Stimulated activated CD8-positive, alpha-beta memory T cell treated with anti-CD3 and anti-CD28 coated beads, Interleukin-4, amount 100 ng/mL, for 24 hours (primary cell): ENCODE measurements at places on chromosomes 12 and 14.

GRCh38 chr14:62665286-62665685 is 380.0 kb downstream of the KCNH5 start:
- no peak for DNase-seq

GRCh38 chr12:120925740-120926563 is 21.8 kb upstream of the SPPL3 start:
- no peak for DNase-seq

DNA sequence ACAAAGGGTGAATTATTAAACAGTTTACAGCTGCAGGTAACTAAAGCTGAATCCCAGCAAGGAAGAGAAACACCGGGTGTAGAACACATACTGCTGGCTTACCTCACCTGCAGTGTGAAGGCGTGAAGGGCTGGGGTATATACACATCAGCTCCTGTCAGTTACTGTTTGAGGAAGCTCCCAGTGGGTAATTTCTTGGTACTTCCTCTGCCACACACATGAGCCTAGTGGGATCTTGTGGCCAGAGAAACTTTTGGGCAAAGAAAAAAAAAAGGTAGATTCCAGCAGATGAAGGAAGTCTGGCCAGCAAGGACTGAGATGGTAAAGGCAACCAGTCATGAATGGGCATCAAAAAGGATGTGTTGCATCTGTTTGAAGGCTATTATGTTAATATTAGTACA is 14.0 kb upstream of the GPR33 start:
- no peak for DNase-seq

DNA sequence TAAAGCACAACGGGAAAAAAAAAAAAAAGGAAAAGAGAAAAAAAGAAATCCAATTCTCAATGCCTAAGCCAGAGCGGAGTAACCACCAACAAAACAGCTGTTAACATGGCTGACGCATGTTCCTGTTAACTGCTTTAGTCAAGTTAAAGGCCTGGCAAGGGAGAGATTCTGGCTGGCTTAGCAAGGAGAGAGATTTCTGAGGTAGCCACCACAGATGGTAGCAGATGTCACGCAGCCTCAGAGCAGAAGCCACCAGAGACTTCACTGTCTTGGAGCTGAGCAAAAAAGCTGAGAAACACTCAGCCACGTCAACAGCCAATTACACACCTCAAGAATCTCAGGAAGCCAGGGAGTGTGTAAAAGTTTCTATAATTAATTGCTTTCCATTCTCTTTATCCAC is 87.1 kb downstream of the TMCC3 start:
- DNase-seq: no peak

DNA sequence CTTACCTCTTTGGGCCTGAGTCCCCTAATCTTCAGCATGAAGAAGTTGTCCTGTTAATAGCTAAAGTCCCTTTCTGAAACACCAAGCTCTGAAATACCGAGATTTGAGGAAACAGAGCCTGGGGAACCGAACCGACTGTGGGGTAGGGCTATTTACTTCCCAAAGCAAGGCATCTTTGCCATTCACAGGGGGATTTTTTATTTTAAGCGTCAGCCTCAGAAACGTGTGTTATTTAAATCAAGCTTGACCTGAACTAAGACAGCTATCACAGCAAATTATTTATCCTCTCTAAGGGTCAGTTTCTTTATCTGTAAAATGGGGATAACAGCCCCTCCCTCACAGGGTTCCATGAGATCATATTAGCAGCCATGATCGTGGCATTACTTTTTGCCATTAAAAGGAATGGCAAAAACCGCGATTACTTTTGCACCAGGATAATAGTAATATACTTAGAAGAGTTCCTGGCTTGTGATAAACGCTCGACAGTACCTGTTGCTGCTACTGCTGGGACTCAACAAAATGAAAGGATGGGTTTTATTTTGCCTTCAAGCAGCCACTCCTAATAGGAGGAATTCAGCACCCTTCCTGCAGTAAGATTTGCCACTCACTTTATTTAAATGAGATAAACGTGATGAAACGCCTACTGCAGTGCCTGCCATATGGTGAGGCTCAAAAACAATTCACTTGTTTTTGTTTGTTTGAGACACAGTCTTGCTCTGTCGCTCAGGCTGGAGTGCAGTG is 1.3 kb upstream of the CORO1C start:
- DNase-seq: no peak

GRCh38 chr14:34404416-34404815 is 57.6 kb downstream of the SPTSSA start:
- no peak for DNase-seq

DNA sequence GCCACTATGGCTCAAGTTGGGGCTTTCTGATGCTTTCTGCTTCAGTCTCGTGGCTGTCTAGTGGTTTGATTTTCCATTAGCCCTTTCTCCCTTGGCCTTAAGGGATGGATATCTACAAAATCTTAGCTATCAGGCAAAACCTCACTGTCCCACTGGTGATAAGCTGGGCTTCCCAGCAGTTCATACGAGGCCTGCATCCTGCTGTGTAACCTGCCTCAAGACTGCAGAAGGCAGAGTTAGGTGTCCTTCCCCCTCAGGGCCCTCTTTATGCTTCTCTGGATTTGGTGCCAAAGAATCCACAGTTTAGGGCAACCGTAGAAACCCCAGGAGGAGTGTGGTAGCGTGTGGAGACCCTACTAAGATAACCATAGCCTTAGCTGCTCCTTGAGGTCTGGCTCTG is 38.9 kb downstream of the ETV6 start:
- DNase-seq: no peak

GRCh38 chr12:88998421-88998820 is 353.9 kb downstream of the DUSP6 start:
- no peak for DNase-seq

- DNase-seq: no peak
Measured at GRCh38 chr14:61622051-61622450, 73.3 kb upstream of the HIF1A start.
